ENCODE measurements at places on chromosomes 5 and 9.

GRCh38 chr5:137128012-137128411 is 371.1 kb downstream of the SPOCK1 start:
- no peak for DNase-seq

DNA sequence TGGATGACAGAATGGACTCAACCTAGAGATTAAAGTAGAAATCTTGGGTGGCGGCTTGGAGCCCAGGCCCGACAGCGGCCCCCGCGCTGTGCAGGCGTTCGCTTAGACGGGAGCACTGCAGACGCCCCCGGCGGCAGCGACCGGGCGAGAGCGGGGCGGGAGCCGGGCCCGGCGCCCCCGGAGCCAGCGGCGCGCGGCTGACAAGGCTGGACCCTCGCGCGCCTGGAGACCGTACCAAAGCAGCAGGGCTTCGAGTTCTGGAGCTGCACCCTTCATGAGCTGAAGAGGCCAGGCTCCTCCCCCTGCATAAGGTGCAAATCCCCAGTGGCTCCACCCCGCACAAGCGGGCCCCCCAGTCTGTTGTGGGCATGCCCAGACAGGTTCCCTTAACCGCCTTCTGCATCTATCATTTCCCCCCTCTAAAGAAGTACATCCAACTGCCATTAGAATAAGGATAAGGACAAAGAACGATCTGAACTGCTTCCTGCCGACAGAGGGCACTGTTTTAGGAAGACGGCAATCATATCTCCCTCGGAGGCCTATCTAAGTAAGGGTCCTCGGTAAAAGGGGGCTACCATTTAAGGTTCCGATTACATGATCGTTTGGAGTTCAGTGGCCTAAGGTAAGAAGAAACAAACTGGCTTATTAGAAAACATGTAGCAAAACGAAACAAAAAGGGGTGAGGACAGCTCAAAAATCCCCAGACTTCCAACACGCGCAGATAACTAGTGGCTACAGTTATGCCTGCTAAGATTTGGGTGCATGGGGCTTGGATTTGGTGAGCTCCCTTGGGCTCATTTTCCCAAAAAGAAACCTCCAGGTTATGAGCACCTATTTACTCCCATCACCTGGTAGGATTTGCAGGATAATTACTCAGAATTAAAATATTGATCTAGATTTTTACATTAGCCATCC is 66.3 kb downstream of the RGMB start:
- no peak for DNase-seq

DNA sequence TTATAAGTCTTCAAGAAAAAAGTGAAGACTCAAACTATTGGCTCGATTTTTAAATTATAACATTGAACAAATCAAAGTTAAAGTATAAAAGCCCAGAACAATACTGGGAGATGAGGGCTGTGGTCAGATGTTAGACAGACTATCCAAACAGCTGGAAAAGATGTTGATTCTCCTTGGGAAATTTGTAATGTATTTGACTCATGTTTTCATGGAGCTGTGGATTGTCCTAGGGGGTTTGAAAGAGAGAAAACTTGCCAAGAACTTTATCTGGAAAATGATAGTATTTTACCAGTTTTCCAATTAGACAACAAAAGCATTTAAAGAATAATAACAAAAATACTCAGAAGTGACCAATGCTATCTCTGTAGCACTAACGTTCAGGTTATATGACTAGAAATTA is 339.2 kb downstream of the ARL15 start:
- DNase-seq, result no peak

DNA sequence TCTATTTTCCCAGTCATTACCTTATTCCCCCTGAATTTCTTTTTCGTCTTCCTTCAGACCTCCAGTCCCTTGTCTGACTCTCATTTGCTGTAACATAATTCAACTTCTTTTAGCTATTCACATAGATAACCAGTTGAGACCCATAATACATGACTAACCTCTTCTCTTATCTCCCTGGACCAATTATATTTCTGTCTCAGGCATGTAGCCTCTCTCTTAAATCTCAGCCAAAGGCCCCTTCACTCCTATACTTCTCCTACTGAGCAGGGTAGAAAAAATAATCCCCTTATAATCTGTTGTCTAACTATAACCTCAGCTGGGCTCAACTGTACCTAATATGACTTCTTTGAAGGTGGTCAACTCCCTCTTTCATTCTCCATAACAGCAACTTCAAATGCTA is 20.9 kb downstream of the RANBP6 start:
- DNase-seq, result no peak

DNA sequence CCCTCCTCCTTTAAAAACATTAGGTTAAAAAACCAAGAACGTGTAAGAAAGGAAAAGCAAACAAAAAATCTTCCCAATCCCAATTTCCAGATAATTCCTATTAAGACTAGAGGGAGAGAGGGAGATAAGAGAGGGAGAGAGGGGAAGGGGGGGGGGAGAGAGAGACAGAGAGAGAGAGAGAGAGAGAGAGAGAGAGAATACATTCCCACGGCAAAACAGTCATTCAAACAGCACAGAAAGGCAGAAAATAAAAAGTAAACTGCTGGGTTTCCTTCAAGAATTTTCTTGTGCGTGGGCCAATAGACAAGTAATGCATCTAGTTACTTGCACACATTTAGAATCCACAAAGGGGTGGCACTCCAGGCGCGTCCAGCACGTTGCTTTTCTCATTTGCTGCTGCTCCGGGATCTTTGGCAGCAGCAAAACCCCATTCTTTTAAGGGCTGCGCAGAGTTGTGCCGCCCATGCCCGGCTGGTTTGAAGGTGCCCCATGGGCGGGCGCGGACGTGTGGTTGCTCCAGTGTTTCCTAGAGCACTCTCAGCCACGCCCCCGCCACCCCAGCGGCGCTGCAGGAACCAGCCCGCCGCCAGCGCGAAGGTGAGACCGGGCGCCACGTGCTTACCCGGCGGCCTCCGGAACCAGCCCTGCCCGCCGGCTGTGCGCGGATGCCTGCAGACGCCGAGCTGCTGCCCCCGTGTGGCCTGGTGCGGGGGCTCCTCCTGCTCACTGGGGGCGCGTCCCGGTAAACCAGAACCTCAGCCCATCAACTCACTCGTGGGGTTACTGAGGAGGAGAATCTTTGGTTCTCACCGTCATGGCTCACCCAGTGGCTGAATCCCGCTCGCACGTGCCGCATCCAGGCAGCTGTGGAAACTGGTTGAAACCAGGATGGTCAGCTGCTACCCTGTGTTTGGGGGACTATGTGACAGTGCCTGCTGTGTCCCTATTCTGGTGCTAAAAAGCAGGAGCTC is 44.6 kb downstream of the STC2 start:
- DNase-seq, result peak; percentile 28

DNA sequence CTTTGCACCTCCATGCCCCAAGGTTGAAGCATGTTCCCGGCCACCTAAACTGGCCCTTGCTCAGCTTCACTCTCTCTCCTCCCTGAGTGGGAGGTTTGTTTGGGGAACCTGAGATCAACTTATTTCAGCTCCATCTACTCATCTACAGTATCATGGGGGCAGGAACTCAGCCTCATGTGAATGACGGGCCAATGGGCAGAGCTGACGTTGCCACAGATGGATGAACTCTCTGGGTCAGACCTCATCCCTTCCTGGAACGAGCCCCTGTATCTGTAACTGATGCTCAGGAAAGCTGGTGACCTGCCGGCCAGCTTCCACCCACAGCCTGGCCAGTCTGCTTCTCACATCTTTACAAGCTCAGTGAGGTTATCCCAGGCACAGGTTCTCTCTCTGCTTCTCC is 369.6 kb downstream of the IRX2 start:
- no peak for DNase-seq

DNA sequence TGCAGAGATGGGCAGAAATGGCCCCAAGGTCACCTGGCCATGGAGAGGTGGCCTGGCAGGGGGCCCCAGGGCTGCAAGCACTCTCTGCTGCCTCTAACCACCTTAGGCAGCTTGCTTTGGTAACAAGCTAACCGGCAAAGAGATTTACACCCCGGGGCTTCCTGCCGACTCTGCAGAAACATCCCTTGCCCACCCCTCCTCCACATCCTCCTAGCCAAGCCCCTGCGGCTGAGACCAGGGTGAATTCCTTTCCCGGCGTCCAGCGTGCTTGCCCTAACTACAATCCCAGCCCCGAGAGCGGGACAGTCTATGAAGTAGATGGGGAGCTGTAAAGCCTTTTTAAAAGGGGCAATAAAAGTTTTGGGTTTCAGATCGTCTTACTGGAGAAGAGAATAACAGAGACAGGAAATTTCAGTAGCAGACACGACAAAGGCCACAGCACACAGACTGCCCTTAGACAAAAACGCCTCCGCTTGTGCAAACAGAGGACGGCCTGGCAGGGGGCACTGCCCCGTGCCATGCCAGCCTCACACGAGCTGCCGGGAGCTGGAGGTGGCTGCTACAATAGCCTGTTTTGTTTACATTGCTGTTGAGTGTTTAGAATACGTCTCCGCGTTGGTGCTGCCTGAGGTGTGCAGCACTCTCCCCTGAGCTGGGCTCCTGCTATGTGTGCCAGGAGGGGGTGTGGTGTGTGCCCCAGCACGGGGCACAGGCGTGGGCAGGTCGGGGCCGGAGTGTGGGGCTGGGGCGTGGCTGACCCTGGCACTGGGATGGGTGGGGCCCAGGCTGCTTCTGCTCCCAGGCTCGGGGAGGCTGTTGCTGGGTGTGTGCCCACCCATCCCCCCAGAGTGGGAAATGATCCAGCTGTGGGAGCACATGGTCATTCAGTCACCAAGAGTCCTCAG is 15.3 kb downstream of the MYMK start:
- no peak for DNase-seq

DNA sequence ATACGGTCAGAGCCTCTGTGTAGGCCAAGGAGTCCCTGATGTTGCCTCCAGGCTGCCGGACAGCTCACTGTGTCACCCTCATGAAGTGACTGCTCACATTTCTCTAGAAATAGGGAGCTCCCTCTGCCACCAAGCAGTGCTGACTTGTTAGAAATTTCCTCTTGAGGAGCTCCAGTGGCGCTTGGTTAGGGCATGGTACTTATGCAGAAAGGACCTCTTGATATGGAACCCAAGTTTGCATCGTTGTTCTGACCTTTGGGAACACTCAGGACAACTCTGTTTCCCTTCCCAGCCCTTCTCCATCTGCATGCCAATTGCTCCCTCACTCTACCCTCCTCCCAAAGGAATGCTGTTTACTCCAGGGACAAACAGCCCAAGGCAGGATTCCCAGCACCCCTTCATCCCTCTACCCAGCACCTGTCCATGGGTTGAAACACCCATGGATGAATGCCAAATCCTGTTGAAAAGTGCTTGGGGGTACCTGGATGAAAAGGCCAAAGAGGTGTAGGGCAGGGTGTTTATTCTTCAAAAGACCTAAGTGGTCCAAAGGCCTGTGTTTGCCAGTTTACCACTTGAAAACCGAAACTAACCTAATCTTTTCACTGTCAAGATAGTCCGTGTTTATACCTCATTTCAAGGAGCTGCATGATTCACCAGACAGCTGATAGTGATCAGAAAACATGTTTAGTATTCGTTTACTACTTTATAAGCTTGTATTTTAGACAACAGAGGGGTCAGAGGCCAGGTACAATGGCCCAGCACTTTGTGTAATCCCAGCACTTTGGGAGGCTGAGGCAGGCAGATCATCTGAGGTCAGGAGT is 51.1 kb downstream of the KLF4 start:
- DNase-seq, result no peak

DNA sequence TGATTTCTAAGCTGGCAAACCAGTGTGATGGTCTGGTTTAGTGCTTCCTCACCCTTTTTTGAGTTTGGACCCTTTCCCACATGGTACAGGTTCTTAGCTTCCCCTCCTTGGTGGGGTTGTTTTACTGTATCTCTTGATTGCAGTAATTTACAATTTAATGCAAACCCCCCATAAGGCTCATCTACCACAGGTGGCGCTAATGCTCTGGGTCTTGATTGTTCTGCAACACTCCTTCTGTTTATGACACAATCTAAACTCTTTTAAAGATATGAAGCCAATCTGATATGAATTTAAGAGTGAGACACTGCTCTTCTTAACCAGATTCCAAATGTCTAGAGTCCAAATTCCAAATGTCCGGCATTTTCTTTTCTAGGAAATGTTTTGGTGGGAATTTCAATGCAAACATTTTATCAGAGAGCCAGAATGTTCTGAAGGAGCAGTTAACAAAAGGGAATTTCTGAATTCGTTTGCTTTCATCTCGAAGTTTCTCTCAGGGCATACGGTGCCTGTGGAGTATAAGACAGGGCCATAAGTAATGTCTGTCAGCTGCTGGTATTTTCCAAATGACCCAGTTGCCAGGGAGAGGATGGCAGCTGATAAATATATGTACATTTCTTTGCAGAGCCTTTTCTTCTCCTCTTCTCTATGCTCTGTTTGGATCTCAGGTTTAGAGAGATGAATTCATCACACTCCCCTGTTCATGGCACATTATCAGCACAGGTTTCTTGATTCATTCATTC is 246.8 kb downstream of the ARHGAP26 start:
- peak; percentile 51 for DNase-seq

DNA sequence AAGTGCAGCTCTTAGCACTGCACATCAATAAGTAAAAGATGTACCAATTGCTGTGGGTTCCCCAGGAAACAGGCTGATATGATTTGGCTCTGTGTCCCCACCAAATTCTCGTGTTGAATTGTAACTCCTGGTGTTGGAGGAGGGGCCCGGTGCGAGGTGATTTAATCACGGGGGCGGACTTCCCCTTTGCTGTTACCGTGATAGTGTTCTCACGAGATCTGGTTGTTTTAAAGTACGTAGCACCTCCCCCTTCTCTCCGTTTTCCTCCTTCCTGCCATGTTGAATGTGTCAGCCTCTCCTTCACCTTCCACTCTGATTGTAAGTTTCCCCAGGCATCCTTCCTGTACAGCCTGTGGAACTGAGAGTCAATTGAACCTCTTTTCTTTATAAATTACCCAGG is 93.2 kb upstream of the ACTBL2 start:
- DNase-seq, result no peak

DNA sequence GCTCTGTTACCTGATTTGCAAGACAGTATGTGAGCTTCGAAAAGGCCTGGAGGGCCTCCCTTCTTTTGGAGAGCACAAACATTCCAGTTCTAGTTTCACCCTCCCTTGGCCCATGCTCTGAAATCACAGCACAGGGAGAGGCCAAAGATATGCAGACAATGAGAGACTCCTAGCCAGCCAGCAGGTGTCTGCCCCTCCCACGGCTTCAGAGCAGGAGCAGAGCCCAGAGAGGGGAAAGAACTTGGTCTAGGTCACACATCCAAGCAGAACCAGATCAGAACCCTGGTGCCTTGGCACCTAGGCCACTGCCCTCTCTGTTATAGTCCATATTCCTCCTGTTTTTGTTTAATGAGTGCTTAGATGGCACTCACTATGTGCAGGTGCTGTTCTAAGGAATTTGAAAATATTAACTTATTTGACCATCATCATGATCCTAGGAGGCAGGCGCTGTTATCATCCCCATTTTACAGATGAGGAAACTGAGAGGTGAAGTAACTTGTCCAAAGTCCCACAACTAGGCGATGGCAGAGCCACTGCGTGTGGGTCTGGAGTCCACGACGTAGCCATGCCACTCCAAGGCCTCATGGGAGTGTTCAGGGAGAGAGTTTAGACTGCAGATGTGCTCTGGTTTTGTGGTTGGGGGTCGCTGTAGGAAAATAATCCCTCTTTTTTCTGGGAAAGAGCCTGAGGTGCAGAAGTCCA is 27.2 kb downstream of the TMOD1 start:
- no peak for DNase-seq

Measured in inflammatory macrophage (primary cell).